ENCODE measurements at places on chromosomes 1 and 21.

DNA sequence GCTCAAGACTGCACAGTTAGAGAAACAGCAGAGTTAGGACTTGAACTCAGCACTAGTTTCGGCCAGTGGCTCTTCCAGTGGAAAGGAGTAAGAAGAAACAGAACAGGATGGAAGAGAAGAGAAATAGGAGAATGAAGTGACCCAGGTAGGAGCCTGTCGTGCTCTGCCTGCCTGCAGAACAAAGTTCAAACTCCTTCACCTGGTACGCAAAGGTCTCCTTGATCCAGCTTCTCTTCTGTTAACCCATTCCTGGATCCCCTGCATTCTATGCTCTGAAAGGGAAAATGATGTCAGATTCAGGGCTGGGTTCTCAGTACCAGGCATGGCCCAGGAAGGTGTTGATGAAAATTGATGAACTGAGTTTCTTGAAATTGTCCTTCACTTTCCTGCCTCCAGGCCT, 3.9 kb downstream of the FAM229A start:
- DNase-seq = no peak

DNA sequence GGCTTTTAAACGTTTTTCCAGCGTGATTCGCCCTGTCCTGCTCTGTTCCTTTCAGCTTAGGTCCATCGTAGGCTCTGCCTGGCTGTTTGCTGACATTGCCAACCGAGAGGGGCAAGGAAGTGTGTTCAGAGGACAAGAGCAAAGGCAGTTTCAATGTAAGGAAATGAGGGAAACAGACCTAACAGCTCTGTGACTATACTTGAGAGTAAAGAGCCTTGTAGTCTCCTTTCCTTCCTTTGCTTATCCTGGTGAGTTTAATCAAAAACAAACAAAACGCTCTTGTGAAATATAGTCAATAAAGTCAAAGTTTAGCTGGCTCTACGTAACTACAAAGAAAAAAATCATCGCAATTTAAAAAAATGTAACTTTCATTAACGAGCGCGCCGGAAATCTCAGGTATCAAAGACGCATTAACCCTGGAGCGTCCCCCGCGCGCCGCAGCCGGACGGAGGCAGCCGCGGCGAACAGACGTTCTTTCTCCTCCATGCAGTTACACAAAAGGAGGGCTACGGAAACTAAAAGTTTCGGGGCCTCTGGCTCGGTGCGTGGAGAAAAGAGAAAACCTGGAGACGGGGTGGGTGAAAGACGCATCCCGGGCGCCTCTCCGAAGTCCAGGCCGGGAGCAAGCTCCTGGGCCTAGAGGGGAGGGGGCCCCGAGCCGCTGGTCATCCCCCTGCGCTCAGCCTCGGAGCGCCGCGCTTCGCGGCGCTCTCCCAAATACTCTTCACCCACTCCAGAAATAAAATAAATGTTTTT, 617 bp upstream of the ADGRL2 start:
- no peak for DNase-seq

GRCh38 chr1:21311016-21311415, 20.8 kb upstream of the ECE1 start:
- DNase-seq = no peak

DNA sequence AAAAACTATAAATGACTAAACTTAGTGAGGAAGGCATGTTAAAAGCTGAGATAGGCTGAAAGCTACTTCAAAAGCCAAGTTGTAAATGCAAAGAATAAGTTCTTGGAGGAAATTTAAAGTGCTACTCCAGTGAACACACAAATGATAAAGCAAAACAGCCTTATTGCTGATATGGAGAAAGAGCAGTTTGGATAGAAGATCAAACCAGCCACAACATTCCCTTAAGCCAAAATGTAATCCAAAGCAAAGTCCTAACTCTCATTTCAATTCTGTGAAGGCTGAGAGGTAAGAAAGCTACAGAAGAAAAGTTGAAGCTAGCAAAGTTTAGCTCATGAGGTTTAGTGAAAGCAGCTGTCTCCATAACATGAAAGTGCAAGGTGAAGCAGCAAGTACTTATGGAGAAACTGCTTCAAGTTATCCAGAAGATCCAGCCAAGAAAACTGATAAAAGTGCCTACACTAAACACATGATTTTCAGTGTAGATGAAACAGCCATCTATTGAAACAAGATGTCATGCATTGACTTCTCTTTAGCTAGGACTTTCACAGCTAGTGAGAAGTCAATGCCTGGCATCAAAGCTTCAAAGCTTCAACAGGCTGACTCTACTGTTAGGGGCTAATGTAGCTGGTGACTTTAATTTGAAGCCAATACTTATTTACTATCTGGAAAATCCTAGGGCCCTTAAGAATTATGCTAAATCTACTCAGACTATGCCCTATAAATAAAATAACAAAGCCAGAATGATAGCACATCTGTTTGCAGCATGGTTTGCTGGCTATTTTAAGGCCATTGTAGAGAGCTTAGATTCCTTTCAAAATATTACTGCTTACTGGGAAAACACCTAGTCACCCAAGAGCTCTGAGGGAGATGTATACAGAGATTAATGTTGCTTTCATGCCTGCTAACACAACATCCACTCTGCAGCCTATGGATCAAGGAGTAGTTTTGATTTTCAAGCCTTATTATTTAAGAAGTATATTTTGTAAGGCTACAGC, 188.6 kb downstream of the EIF4G3 start:
- no peak for DNase-seq

- DNase-seq = no peak
These were observed 768.4 kb upstream of the ADGRL2 start for GRCh38 chr1:81032374-81032773.

DNA sequence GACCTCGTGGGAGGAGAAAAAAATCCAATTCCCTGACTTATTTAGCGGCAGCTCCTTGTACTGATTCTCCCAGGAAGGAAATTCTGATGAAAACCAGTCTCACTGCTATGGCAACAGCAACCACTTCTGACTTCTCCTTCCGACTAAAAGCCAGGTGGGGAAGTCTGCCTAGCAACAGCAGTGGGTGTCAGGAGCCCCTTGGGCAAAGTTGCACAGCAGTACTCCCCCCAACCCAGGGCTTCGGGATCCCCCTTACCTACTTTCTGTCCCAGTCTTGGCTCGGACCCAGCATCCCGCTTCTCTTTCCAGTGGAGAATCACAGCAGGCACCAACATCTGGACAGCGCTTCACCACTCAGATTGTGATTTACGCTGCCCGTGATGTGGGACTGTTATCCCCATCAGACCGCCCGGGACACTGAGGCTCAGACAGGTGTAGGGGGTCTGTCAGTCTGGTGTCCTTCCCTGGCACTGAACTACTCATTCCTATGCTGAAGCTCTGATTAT, 24.6 kb downstream of the NKAIN1 start:
- DNase-seq = no peak

DNA sequence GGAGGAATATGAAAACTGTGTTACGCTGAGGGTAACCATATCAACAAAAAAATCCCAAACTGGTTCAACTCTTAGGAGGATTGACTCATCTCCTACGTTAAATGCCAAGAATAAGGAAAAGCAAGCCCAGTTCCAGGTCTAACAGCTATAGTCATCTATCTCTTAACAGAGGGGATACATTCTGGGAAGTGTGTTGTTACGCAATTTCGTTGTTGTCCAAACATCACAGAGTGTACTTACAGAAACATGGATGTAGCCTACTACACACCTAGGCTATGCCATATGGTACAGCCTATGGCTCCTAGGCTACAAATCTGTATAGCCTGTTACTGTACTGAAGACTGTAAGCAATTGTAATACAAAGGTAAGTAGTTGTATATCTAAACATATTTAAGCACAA, 23.2 kb upstream of the LRRC52 start:
- no peak for DNase-seq

GRCh38 chr1:184028854-184029623, 8.5 kb downstream of the COLGALT2 start:
- no peak for DNase-seq

DNA sequence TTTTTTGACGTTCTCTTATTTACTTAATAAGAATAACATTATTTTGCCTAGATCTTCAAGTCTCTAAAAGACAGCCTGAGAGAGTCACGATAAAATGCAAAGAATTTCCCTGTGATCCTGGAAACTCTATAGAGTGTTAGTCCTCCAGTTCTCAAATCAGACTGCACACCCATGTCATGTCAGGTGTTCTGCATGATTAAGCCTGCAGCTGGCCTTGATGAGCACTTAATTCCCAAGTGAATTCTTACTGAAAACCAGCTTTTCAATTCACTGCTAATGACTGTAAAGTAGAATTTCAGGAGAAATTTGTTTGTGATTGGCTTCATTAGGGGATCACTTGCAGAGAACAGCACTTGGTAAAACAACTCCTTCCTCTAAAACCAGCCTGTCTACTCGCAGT, 41.9 kb downstream of the CHML start:
- DNase-seq = no peak
